Purkinje cell (primary cell): ENCODE measurements at places on chromosomes 3 and 15. TPM values are rescaled to one million over a fixed set of nuclear protein-coding genes. Genes with fewer than 3 reads are reported as not detected.

TMEM207 gene
- polyA plus RNA-seq: not detected in 2 replicates

CCDC54 gene
- polyA plus RNA-seq: not detected in 2 replicates

CASR gene
- not detected in 2 replicates for polyA plus RNA-seq

MAPKAPK3 gene
- 0.09 TPM in 1 of 2 replicates, not detected in the other for polyA plus RNA-seq

SLC2A2 gene
- polyA plus RNA-seq: 0.09 TPM in 1 of 2 replicates, not detected in the other

ACTR8 gene
- polyA plus RNA-seq: 10.9 and 12.2 TPM in 2 replicates

LRRN1 gene
- polyA plus RNA-seq: 58.5 and 59.6 TPM in 2 replicates

SLITRK3 gene
- polyA plus RNA-seq: 2.3 and 5.0 TPM in 2 replicates

FBXO45 gene
- polyA plus RNA-seq: 11.6 and 13.2 TPM in 2 replicates

CHST2 gene
- polyA plus RNA-seq: 40.3 and 60.4 TPM in 2 replicates

C2CD4A gene
- polyA plus RNA-seq: not detected in 2 replicates

CLDN16 gene
- polyA plus RNA-seq: not detected in 2 replicates

ISL2 gene
- not detected in 2 replicates for polyA plus RNA-seq

NR2F2 gene
- 38.7 and 46.0 TPM in 2 replicates for polyA plus RNA-seq

PLIN1 gene
- polyA plus RNA-seq: 0.74 and 2.3 TPM in 2 replicates

LSAMP gene
- 12.8 and 39.6 TPM in 2 replicates for polyA plus RNA-seq

EXOG gene
- polyA plus RNA-seq: 11.1 and 16.2 TPM in 2 replicates
